ENCODE measurements at places on chromosomes 3 and 15.

GRCh38 chr15:43127752-43128151 is 5.6 kb upstream of the TMEM62 start:
- DNase-seq: no peak

DNA sequence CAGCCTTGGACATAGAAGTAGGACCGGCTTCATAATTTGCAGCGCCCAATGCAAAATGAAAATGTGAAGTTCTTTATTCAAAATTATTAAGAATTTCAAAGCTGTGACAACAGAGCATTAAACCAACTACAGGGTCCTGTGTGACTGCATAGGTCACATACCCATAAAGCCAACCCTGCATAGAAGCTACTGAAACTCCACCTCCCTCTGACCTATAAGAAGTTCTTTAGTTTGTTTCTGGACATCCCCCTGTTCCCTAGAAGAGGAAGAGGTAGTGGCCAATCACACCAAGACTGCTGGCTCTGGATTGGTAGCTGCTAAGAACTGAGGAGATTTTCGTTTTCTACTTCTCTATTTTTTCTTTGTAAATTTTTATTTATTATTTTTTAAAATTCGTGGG is 9.0 kb upstream of the SELENOT start:
- no peak for DNase-seq

GRCh38 chr3:69142090-69142489 is 19.7 kb upstream of the LMOD3 start:
- DNase-seq: no peak

DNA sequence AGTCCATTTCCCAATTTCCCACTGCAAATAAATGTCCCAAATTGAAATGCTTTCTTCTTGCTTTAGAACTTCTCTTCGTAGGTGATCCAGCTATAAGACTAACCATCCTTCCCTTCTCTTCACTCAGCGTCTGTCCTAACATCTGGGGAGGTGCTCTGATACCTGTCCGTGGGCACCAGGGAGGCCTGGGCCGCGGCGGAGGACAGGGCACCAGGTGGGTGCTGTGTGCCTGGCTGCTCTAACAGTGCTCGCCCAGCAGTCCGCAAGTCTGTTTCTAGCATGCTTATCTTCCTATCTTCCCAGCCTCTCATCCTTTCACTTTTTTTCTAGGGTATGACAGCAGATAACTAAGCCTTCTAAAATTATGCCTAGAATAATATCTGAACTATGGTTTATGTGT is 37.3 kb downstream of the NKIRAS1 start:
- DNase-seq: no peak

DNA sequence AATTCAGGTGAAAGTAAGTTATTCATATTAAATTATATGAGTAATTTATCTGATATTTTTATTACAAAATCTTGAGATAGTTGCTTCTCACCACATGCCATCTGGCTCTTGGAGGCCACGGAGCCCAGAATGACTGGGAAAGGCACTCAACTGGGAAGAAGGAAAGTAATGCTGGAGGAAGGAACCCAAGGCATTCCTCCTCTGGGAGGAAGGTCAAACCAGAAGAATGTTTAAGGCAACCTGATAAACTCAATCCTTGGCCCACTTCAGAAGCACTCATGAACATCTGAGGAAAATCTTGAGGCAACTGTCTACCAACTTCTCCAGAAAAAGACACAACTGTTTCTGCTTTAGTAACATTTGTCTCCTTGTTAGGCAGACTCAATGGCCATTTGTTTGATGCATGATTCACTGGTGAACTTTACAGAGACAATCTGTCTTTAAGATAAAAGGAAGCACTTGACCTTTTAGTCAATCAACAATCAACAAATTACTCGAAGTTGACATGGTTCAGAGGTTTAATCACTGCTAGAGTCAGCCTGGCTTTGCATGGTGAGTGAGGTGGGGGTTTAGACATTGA is 261.4 kb upstream of the MME start:
- DNase-seq: no peak

- no peak for DNase-seq
These were observed 7.5 kb downstream of the CSNK1G1 start for GRCh38 chr15:64348455-64348854.

DNA sequence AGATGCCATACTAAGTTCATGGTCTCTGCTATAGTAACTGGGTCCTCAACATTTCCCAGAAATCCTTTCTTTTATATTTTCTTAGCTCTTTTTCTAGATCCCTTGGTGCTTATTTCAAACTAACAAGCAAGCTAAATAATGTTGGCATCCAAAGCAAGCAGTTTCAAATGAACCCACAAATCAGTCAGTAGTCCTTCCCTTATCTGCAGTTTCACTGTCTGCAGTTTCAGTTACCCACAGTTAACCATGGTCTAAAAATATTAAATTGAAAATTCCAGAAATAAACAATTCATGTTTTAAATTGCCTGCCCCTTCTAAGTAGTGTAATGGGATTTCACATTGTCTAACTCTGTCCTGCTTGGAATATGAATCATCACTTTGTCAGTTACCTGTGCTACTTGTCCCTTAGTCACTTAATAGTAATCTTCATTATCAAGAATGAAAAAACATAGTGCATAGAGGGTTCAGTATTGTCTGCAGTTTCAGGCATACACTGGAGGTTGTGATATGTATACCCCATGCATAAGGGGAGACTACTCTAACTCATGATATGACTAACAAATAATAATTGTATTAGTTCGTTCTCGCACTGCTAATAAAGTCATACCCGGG is 633.7 kb downstream of the MECOM start:
- DNase-seq: no peak

- no peak for DNase-seq
These were observed 17.3 kb downstream of the PXK start for GRCh38 chr3:58349792-58350626.

DNA sequence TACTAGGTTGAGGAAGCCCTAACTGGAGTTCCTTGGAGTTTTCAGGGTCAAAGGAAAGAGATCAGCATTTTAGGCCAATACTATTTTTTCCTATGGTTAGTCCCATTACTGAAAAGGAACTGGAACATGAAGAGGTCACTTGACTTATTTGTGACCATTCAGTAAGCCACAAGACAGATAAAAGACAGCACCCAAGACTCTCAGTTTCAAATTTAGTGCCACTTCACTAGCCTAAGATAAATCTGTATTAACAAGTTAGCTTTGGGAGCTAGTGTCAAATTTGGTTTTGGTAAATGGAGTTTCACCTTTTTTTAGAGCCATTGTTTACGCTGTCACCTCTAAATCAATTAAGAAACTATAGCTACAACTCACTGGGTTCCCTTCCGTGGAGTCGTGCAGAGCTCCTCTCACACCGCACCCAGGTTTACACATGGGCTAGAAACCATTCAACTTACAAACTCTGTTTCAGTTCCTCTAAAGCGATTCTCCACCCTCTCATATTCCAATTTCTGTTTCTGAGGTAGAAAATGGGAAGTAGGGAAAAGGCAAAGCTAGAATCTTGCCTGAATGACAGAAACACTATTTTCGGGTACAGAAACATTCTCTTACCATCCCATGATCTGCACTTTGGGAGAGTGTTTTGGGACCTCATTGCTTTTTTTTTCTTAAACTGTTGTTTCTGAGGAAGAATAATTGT is 14.4 kb downstream of the CCDC32 start:
- DNase-seq: no peak

DNA sequence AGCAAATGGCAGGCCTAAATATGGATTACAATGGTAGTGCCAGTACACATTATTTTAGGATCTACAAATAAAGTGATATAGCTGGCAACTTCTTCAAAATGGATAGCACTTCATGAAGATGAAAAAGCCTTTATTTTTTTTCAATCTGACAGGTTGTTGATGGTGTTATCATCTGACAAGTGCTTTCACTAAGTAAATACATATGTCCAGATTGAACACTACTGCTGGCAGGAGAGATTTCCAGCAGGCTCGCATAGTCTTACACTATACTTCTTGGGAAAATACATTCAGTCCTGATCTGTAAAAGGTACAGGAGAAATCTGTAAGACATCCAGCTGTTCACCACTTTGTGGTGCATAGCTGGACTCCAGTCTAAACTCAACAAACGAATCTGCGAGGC is 50.9 kb upstream of the ALCAM start:
- DNase-seq: no peak

DNA sequence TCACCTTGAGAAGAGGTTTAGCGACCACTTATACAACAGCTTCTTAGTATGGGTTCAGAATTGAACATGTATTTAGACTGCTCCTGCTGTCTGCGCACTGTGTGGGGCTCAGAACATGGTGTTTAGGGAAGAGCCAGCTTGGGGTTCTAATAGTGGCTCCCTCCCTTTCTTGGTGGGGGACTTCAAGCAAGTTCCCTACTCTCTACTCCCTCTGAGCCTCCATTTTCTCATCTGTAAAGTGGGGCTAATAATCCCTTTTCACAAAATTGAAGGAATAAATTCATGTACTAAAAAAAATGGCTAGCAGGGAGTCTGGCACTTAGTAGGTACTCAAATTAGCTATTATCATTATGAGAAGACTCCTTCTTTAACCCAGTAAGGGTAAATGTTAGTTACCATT is 97.5 kb upstream of the SPATA12 start:
- DNase-seq: no peak

DNA sequence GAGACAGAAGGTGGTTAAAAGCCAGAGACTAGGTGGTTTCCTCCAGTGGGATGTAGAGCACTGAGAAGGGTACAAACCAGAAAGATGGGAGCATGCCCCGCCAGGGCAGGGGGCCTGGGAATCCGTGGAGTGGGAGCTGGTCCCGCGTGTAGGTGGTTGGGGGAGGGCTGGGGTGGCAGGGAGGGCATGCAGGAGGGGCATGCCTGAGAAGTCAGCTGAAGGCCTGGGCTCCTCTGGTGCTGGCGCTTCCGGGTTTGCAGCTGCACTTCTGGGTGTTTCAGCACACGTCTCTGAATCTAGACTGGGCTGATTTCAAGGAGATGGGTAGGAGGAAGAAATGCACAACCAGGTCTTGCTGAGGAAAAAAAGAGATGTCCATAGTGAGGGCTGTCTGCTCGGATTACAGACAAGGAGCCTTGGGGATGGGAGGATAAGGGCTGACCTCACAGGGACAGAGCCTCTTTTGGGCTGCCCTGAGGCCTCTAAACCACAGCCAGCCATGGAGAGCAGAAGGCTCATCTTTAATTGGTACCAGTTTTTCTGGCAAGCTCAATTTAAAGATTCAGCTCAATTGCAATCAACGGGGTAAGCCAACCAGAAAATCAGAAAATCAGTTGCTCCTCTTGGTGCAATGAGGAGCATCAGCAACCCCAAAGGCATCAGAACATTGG is 151.9 kb downstream of the FAM43A start:
- DNase-seq: no peak

DNA sequence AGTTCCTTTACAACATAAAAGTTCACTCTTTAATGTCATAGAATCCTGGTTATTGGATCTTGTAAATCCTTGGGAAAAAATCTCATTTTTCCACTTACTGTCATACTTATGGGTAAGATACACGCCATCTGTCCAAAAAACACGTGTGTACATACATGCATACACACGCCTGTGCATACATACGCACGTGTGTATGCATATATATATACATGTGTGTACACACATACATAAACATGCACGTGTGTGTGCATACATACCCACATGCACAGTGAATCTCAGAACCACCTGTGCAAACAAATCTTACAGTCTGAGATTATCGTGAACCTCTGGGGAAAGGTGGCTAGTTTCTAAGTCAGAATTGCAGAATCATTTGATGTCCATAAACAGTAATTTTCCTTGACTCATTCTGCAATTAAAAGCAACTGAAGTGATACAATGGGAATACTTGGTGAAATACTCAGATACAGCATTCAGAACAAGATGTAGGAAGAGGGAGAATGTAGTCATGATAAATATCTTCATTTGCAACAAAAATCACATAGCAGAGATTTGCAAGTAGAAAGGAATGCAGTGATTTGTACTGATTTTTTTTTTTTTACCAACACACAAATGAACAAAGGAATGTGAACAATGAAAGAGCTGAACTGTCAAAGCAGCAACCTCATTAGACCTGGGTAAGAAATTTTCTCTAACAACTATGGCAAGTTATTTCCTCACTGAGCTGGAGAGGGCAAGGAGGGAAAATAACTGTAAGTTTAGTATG is 160.6 kb upstream of the POU1F1 start:
- no peak for DNase-seq

- no peak for DNase-seq
These were observed 74.1 kb upstream of the KBTBD8 start for GRCh38 chr3:66923969-66924368.

GRCh38 chr3:188179006-188179966 is 25.3 kb downstream of the LPP start:
- no peak for DNase-seq

GRCh38 chr3:65338571-65338970 is 650.8 kb upstream of the ADAMTS9 start:
- no peak for DNase-seq

GRCh38 chr3:8486936-8487335 is 14.7 kb upstream of the LMCD1 start:
- no peak for DNase-seq

GRCh38 chr3:23915537-23916108 is 1.2 kb downstream of the NKIRAS1 start:
- DNase-seq: no peak

DNA sequence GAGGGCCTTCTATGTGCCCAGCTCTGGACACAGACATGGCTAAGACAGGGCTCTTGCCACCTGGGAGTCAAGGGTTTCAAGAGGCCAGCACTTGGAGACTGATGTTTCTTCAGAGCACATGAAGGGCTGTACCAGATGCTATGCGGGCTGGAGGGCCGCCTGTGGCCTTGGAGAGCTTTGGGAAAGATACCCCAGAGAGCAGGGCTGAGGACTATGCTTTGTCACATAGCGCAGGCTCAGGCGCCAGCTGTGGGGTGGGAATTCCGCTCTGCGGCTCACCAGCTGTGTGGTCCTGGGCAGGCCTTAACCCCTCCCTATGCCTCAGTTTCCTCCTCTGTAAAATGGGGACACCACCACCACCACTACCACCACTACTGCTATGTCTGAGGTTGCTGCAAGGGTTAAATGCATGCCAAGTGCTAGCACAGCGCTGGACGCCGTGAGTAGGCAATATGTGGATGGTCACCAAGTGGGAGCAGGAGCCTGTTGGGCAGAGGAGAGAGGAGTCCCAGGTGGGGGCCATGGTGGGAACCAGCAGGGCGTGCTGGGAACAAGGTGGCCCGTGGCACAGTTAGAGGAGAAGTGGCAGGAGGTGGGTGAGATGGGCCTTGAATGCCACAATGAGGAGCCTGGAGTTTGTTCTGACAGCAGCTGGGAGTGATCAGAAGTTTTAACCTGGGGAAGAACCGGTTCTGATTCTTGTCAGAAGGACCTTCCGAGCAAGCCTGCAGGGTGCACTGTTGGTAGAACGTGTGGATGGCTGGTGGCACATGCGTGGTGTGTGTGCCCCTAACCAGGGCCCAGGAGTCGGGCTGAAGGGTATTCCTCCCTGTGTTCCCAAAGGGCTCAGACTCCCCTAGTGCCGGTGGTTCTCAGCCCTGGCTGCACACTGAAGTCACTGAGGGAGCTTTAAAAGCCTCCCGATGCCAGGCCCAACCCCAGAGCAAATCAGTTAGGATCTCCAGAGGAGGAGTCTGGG is 41.7 kb downstream of the FEM1B start:
- no peak for DNase-seq

Measured in activated effector memory CD4-positive, alpha-beta T cell treated with anti-CD3 and anti-CD28 coated beads, Interleukin-2, amount 50 U/mL, for 16 hours (primary cell).